Stimulated activated CD8-positive, alpha-beta memory T cell treated with anti-CD3 and anti-CD28 coated beads, Interleukin-4, amount 100 ng/mL, for 4 hours (primary cell): ENCODE measurements at places on chromosomes 6 and 20.

DNA sequence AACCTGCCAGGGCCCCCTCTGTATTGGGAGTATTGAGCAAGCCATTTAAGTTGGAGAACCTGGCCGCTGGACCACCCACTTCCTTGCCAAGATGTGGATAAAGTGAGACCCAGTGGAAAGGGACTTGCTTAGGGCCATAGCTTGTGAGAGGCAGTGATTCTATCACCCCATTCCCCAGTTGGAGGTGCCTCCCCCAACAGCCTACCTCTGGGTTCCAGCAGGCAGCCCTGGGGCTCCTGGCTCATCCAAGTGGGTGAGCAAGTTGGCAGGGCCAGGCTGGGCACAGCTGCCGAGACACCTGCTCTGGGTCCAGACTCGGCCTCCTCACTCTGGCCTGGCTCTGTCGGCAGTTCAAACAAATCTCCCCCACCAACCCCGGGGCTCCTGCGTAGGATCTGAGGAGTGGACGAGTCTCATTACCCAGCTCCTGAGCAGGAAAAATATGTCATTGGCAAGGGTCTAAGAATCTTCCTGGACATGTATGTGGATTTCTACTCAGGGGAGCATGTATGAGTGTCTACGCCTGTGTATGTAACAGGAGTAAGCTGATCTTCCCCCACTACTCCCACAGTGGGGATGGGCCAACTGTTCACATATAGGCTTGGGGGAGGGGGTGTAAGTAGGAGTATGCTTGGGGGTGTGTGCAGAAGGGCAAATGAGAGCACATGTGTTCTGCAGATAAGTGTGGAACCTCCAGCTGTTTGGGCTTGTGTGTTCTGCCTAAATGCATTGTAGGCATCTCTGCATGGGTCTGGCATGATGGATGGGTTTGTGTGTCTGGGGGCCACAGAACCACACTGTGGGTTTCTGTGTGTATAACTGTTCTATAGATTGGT lies 1.9 kb downstream of the ID1 start:
- no peak for DNase-seq

DNA sequence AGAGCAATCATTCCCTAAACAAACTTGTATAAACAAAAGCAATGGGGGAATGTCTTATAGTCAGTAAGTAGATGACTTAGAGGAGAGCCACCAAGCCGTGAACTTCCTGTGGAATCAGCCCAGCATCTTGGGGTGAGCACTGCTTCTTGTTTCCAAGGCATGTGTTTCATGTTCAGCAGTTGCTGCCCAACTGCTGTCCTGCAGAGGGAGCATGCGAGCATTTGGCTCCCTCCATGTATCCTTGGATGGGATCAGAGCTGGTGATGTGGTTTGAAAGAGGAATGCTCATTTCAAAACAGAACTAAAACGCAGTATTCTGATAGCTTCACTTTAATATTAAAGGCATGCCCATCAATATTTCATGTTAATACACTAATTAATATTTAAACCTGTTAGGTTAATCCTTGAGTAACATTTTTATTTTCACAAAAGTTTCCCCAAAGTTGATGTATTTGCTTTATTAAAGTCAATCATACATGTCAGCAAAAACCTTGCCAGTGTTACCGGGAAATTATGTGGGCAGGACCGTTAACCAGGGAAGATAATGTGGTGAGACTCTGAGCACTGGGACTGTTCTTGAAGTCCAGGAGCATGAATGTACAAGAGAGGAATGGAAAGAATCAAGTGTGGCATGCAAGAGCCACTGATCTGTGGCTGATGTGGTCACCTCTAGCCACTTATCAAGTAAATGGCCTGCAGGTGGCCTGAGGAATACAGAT lies 172.1 kb upstream of the GGTLC1 start:
- no peak for DNase-seq

- DNase-seq: no peak
These were observed 115.5 kb upstream of the CST7 start for GRCh38 chr20:24833592-24833991.

GRCh38 chr6:5778317-5778857 lies 228.3 kb downstream of the NRN1 start:
- DNase-seq: no peak

DNA sequence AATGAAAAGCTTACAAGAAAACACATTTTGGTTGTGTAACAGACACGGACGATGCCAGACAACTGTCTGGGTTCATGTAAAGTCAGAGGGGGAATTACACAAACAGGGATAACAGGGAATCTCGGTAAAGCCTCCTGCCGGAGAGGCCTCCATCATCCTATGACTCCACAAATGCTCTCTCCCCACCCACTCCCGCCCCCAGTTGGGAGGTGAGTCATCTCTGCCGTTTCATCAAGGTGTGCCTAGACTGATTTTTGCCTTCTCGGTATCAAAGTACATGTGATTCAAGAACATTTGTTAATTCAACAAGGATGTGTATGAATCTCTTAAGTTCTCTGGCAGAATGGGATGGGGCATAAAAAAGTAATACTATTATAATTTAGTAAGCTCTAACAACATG lies 304.9 kb upstream of the PRDM1 start:
- DNase-seq: peak; percentile 18

DNA sequence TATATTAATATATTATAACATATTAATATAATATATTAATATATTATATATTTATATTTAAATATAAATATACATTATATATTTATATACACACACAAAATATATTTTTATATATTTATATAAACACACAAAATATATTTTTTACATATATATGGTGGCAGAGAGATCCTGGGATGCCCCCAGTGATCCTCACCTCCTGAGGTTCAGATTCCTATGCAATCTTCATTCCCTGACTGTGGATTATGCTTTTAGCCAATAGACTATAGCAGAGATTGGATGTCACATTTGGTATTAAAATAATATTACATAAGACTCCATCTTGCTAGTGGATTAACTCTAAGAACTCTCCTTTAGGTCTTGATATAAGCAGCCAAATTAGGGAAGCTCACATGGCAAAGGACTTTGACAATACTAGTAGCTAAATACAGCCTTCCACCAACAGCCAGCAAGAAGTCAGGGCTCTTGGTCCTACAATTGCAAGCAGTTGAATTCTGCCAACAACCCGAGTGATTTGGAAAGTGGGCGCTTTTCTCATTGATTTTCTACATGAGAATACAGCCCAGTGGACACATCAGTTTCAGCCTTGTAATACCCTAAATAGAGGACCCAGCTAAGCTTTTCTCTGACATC lies 681.0 kb downstream of the C6orf118 start:
- DNase-seq: no peak

GRCh38 chr6:144162977-144163376 lies 12.7 kb downstream of the STX11 start:
- no peak for DNase-seq

GRCh38 chr6:30776390-30777154 lies 32.2 kb upstream of the IER3 start:
- DNase-seq: no peak

- no peak for DNase-seq
These were observed 4.4 kb downstream of the LRRC73 start for GRCh38 chr6:43505718-43506117.

DNA sequence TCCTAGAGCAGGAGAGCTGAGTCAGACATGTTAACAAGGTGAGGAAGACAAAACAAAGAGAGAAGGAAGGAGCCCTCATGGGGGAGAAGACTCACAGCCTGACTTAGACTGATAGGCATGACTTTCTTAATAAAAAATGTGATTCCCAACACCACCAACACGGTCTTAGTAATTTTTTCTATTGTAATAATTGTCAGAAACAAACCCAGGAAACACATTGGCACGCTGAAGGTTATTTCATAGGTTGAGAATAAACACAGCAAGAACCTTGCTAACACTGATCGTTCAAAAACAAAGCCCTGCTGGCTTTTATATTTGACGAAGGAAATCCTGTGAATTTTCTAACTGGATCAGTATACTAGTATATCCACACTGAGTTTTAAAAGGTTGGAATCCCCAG lies 286.8 kb downstream of the HACE1 start:
- DNase-seq: no peak

DNA sequence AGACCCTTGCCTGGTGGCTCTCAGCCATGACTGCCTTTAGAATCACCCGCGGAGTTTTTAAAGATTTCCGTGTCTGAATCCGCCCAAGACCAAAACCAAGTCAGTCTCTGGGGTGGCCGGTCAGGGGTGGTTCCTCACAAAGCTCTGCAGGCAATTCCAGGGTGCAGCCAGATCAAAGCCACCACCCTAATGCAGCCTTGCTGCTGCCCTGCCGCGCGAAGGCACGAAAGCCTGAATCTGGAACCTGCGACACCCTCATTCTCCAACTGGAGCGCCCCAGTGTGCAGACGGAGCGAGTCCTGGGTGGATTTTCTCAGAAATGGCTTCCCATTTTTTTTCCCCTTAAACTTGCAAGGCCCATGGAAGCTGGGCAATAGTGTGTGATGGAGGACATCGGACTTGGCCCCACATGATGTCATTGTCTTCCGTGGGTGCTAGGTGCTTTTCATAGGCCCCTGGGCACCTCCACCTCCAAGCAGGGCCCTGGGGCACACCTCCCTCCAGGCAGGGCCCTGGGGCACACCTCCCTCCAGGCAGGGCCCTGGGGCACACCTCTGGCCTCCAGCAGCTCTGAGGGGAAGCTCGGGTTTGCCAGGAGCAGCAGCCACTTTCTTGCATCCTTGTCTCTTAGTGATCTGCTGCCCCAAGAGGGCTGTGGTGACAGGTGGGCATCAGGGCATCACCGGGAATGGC lies 343.1 kb downstream of the ZFAND3 start:
- no peak for DNase-seq

DNA sequence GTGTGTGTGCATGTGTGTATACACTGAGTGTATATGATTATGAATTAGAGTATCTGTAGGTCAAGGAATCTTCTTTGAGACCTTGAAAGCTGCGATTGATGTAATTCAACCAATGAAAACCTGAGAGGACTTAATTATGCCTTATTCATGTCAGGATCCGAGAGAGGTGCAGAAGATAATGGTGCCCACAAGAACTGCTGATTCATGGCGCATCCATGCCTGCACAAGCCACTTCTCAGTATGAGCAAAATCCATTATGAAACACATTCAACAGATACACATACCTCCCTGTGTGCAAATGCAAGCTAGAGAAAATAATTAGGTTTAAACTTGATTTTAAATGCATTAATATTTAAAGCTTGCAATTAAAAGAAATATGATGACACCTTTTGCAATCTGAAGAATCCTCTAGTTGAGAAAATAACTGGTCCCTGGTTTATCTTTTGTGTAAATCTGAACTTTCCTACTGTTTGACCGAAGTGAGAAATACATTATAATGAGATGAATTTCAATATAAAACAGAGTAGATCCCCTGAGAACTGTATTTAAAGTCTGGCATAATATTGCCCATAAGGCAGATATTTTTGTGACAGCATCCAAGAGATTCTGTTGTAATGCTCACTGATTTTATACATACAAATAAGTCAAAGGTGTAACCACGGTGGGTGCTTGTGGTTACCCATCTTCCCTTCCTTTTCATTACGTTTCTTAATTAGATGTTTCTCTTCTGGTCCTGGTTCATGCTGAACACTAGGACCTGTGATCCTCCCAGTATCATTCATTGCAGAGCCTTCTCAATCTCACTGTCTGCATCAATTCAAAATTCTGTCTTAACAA lies 45.6 kb downstream of the LY86 start:
- DNase-seq: no peak

DNA sequence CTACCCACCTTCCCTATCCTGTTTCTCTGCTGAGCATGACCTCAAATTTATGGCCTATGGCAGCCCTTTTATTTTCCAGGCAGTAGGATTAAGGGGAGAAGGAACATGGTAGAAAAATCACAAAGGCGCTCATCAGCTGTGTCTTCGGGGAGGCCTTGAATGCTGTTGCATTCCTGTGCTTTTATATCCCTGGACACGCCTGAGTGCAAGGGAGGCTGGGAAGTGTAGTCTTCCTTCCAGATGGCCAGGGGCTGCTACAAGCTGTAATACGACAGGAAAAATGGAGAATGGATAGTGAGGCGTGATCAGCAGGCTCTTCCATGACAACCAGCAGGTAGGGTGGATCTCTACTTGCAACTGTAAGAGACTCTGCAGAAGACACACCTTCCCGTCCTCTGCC lies 210.9 kb upstream of the GGTLC1 start:
- DNase-seq: no peak

GRCh38 chr6:156731396-156731795 lies 45.8 kb upstream of the ARID1B start:
- no peak for DNase-seq

DNA sequence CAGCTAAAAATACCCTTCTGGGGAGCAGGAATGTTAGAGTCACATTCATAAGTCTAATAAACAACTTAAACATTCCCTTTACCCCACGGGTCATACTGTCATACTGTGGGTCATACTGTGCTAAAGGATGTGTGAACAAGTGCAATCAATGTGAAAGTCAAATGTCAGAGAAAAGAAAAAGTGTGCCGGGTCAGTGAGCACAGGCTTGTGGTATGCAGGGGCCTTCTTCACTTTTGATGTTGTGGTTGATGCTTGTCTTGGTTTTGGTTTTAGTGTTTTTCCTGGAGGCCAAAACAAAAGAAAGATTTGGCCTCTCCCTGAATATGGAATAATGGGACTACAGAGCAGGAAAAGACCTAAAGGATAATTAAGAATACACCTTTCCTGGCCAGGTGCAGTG lies 267.9 kb upstream of the PLN start:
- DNase-seq: no peak

- no peak for DNase-seq
These were observed 8.3 kb downstream of the ID4 start for GRCh38 chr6:19845266-19846041.

DNA sequence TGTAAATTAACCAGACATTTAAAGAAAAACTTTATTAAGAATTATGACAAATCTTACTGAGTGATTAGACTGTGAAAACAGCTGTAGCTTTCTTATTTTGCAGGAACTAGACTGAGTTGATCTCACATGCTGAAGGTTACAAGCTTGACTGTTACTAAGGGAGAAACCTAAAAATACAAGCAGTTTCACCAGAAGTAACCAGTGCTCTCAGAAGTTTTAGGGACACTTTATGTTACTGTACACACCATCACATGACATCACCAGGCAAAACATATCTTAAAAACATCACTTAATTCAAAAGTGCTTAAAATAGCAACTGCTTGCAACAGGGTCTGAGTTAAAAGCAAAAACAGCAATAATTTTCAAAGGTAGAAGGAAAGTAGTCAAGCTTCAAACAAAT lies 5.4 kb downstream of the FBXO30 start:
- DNase-seq: no peak

- DNase-seq: no peak
These were observed 86.8 kb upstream of the SHLD1 start for GRCh38 chr20:5663396-5663795.

DNA sequence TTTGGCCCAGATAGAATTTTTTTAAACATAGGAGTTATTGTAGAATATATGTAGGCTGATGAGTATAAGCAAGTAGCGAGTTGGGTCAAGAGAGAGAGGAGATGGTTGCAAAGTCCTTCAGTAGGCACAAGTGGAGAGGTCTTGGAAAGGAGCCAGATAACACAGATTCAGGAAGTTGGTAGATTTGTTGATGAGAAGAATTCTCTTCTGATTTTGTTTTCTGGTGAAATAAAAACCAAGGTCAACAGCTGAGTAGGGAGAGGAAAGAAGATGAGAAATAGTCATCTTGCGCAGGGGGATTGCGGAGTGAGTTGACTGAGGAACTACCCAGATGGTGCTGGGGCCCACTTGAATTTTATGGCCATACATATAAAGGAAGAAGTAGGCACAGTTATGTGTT lies 17.4 kb upstream of the CD83 start:
- no peak for DNase-seq
